ENCODE measurements at places on chromosomes 13 and 19.

- no peak for DNase-seq
Observed at GRCh38 chr19:14409146-14410023, 9.8 kb downstream of the DDX39A start.

- no peak for DNase-seq
Observed at GRCh38 chr19:53900191-53900860, 8.8 kb upstream of the CACNG7 start.

DNA sequence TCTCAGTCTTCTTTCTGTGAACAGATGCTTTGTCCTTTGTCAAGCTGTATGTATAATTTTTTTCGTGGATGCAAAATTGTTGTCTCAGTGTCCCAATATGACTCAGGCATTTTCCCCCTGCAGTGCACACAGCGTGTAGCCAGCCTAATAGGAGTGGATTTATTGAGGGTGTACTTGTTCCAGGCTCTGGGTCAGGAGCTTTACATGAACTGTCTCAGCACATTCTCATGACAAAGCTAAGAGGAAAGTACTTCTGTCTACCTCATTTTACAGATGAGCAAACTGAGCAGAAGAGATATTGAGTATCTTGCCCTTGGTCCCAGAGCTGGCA, 50.8 kb downstream of the STK24 start:
- no peak for DNase-seq

DNA sequence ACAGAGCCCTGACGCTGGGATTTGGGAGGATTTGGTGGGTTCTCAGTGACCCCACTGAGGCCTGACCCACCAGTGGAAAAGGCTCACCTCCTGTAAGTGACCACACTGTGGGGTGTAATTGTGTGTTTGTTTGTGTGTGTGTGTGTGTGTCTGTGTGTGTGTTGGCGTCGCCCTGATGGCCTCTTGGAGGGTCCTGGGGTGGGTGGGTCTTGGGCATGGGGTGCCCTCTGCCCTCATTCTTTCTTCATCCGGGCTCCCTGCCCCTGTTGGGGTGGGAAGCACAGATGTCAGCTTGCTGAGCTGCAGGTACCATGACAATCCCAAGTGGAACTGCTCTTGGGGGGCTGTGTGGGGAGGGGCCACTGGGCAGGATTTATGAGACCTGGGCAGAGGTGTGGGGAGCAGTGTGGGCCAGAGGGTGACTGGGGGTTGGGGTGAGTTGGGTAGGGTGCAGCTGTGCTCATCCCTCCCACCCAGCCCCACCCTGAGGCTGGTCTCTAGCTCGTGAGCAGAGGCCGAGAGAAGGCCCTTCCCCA, 22.8 kb downstream of the WTIP start:
- no peak for DNase-seq

DNA sequence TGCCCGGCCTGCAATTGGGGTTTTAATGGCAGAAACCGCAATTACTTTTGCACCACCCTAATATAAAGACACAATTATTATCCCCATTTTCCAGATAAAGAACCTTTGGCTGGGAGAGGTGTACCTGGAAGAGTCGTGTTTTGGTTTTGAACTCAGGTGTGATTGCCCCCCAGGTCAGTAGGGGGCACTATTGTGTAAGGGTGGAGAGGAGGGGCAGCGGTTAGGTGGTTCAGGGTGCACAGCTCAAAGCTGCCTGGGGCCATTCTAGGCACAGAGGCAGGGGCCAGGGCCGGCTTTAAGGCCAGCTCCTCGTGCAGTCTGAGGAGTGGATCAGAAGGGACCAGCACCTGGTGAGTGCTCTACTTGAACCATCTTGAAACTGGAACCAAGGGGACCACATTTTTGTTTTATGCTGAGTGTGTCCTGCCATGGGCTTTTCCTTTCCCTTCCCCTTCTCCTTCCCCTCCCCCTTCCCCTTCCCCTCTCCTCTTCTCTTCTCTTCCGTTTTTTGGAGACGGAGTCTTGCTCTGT, 5.8 kb upstream of the FCGRT start:
- peak; percentile 42 for DNase-seq

- DNase-seq = peak; percentile 50
Observed at GRCh38 chr19:40549007-40549708, 27.5 kb upstream of the SHKBP1 start.

DNA sequence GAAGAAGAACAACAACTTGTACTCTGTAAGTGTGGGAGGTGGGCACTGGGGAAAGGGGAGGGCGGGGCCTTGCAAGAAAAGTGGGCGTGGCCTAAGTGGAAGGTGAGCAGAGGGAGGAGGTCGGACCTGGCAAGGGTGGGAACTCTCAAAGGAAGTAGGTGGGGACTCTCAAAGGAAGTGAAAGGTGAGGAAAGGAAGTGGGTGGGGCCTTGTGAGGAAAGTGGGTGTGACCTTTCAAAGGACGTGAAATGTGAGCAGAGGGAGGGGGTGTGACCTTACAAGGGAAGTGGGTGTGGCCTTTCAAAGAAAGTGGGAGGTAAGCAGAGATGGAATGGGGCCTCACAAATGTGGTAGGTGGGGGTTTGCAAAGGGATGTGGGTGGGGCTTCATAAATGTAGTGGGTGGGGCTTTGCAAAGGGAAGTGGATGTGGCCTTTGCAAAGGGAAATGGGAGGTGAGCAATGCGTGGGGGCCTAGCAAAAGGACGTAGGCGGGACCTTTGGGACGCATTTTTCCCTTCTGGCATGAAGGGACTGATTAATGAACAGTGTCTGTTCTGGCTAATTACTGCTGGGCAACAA, 25.9 kb downstream of the ACSBG2 start:
- peak; percentile 6 for DNase-seq

DNA sequence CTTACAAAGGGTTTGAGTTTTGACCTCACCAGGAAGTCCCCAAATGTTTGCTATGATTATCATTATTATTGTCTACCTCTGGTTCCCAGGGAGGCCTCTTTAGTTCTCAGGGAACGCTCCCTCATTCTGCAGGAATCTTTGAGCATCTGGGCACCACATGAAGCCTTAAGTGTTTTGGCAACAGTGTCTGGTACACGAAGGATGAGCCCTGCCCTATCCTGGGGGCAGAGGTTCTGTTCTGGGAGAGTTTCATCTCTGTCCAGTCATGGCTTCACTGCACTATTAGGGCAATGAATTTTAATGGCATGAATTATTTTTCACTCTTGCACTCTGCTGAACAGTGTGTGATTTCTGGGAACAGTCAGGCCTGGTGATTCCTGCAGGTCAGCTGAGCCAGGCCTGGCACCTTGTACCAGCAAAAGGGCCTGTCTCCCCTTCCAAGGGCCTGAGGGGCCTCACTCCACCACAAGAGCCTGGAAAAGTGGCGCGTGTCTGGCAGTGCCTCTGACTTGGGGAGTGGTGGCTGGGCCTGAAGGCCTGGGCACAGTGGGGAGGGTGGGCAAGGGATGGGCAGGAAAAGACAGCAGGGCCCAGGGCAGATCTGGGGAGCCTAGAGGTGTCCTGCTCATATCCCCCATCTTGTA, 4.6 kb downstream of the FAM187B start:
- no peak for DNase-seq

DNA sequence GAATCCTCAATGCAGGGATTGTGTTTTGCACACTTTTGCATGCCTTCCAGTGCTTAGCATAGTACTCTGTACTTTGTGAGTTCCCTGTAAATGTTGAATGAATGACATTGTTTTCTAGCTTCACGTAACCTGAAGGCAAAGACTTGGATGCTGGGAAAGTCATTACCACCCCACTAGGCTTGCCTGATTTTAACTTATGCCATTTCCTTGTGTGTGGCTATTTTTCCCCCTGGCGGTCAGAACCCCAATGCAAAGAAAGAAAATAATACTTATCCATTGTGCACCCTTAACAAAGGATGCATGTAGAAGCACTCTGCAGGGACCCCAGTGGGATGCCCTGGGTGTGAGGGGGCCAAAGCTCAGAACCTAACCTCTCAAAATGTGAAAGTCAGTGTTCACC, 1.2 kb upstream of the ENOX1 start:
- DNase-seq = no peak

GRCh38 chr13:112028481-112028880, 38.5 kb upstream of the SOX1 start:
- DNase-seq = no peak

DNA sequence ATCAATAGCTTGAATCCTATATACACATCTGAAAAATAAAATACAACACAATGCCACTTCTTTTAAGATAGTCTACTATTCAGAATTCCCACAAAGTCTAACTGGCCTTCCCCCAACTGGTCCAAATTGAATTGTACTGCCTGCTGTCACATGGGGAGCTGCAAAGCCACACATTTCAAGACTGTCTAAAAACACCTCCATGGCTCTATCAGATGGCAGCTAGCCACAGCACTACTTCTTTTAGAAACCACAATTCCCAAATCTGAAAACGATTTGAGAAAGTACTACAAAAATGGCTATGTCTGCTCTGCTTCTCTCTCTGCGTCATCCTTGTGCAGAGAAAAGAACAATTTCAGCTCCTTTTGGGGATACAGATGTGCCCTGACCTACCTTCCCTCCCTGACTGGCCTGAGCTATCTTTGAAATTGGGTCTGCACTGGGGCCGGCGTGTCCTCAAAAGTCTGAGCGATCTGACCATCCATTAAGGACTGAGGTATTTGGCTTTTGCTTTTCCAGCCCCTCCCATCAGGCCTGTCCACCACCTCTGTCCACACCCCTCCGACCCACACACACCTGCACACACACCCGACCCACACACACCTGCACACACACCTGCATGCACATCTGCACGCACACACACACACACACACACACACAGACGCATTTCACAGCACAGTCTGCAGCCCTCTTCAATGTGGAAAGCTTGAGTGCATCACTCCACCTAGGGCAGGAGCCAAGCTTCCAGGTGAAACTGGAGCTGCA, 68.6 kb upstream of the IPO5 start:
- DNase-seq = no peak

GRCh38 chr13:112071102-112071722, 4.3 kb downstream of the SOX1 start:
- peak; percentile 38 for DNase-seq

GRCh38 chr13:66424422-66424821, 805.7 kb downstream of the PCDH9 start:
- no peak for DNase-seq

DNA sequence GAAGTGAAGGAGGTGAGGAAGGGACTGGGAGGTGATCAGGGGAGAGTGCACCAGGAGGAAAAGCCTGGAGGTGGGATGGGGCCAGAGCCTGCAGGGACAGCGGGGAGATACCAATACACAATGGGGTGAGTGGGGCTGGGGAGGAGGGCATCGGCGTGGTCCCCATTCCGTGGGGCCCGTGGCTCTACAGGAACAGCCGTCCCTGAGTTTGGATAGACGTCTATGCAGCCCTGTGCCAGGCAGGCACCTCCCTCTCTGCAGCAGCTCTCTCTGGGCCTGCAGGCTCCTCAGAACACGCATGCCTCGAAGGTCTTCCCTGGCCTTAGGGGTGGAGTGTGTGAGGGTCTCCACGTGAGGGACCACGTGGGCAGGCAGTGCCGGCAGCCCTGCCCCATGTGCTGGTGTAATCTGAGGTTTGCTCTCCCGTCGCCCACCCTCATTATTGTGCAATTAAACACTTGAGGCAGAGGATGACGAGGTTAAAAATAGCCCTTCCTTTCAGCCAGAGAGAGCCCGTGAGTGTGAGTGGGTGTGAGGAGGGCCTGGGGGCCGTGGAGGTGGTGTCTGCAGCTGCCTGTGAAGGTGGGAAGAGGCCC, 16.5 kb downstream of the C2CD4C start:
- no peak for DNase-seq

DNA sequence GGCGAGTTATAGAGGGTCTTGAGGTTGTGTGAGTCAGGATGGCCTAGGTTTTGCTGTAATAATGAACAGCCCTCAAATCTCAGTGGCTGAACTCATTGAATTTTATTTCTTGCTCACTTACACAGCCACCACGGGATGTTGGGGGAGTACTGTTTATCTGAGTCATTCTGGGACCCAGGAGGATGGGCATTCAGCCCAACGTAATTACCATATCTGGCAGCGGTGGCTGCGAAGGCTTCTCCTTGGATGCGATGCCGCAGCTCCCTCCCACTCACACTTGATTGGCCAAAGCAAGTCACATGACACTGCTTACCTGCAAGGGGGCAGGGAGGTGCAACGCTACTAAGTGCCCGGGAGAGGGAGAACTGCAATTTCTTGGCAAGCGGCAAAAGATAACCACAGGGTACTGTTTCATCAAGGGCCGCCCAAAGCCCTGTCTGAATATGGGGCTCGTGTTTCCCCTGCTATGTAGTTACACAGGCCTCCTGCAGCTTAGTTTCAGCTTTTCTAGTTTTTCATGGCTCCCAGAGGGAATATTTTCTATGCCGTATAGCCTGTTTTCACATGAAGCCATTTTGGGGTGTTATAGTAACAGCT, 19.9 kb downstream of the ZSWIM9 start:
- DNase-seq = no peak

- DNase-seq = peak; percentile 97
Observed at GRCh38 chr19:47428177-47428894, 9.0 kb upstream of the MEIS3 start.

GRCh38 chr13:46739447-46740098, 57.4 kb downstream of the ESD start:
- DNase-seq = no peak

DNA sequence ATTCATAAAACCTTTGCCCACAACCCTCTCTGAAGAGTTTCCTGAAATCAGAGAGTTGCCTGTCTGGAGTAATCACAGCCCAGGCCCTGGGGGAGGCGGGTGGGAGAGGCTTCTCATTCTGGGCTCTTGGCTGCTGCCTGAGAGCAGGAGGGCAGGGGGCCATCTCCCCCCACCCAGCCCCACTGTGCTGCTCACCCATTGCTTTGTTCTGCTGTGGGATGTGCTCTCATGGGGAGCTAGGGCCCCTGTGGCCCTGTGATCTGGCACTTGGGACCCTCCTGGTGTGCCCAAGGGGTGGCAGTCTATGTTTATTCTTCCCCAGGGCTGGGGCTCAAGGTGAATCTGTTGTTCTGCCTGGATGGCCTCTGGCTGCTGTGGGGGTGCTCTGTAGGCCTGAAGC, 6.1 kb downstream of the KCTD15 start:
- DNase-seq = no peak

- no peak for DNase-seq
Observed at GRCh38 chr13:64937302-64937701, 2292.8 kb downstream of the PCDH9 start.

DNA sequence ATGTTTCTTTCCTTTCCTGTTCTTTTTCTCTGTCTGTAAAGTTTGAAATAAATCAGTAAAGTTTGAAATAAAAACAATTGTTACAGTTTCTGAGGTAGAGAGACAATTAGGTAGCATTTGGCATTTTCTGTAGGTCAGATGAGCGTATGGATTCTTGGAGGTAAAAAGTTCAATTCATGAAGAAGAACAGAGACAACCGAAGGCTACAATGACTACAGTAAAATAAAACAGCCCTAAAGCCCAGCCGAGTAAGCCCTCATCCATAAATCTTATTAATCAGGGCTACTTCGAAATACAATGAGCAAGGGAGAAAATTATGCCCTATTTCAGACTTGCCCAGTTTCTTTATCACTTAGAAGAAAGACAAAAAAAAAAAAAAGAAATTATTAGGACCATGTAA, 941.9 kb upstream of the SLC10A2 start:
- no peak for DNase-seq

- DNase-seq = no peak
Observed at GRCh38 chr13:21012841-21013681, 48.3 kb downstream of the LATS2 start.

GRCh38 chr13:25902891-25903341, 148.9 kb downstream of the SHISA2 start:
- no peak for DNase-seq

Measured in NCI-H774 (cell line).